T-cell (primary cell): ENCODE measurements at places on chromosomes 6 and 20.

DNA sequence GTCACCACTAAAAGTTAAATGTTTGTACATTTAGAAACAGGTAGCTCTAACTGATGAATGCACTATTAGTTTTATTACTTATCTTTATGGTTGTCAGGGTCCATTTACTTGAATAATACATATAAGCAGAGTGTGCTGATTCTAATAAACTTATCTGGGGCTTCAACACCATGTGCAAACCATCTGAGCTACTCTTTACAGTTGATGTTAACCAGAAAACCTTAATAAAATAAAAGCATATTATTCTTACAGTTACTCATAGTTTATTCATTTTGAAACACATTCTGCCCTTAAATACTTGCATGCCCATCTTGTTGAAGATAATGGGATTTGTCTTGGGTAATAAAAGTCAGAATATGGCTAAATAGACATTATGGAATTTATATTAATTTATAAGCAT lies 1042.2 kb downstream of the EPHA7 start:
- DNase-seq, result no peak

DNA sequence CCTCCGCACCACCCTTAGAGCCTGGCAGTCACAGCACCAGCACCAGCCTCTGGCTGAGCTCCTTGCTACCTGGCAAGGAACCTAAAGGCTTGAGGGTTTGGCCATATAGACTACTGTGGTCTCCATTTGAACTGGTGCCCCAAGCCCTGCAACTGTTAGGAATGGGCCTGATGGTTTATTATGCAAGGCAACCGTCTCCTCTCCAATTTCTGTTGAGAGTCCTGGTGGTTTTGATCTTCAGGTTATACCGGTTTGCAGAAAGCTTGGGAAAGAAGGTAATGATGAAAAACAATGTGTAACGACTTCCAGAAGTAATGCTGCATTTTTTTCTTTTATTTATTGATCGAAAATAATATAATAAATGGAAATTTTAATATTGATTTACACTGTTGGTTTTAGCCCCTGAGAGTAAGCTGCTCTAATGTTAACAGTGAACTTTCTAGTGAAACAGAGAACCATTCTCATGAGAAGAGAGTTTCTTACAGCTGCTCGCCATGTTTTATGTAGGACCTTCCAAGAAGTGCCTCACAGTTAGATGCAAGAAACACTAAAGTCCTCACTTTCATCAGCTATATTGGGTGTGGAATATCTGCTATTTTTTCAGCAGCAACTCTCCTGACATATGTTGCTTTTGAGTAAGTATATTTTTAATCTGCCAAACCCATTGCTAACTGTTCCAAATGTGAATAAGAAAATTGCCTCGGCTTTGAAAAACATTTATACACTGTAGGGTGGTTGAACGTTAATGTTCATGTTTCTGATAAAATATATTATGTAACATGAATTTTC lies 112.8 kb downstream of the ADGRG6 start:
- no peak for DNase-seq

DNA sequence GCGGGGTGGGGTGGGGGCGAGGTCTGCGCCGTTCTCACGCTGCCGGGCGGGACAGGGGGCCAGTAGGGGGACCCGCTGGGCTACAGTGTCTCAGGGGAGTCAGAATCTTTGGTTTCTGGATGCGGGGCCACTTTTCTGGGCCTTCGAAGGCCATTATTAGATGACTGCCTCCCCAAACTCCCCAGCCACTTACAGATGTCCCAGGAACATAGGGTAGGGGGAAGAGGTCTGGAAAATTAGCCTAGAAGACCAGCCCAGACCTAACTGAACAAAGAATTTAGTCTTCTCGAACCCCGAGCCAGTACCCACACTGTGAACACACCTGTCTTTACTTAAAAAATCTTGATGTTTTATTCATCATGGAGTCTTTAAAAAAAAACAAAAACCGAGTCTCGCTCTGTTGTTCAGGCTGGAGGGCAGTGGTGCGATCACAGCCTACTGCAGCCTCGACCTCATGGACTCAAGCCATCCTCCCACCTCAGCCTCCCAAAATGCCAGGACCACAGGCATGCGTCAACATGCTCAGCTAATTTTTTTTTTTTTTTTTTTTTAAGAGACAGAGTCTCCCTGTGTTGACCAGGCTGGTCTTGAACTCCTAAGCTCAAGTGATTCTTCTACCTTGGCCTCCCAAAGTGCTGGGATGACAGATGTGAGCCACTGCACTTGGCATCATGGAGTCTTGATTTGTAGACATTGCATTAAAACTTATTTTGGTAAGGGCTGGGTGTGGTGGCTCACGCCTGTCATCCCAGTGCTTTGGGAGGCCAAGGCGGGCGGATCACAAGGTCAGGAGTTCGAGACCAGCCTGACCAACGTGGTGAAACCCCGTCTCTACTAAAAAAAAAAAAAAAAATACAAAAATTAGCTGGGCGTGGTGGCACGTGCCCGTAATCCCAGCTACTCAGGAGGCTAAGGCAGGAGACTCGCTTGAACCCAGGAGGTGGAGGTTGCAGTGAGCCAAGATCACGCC lies 3.3 kb upstream of the SLC29A1 start:
- no peak for DNase-seq

- no peak for DNase-seq
These were observed 915.0 kb downstream of the KIF16B start for GRCh38 chr20:15658295-15658694.

- DNase-seq, result no peak
These were observed 654.5 kb upstream of the PTCHD4 start for GRCh38 chr6:48765352-48765961.

DNA sequence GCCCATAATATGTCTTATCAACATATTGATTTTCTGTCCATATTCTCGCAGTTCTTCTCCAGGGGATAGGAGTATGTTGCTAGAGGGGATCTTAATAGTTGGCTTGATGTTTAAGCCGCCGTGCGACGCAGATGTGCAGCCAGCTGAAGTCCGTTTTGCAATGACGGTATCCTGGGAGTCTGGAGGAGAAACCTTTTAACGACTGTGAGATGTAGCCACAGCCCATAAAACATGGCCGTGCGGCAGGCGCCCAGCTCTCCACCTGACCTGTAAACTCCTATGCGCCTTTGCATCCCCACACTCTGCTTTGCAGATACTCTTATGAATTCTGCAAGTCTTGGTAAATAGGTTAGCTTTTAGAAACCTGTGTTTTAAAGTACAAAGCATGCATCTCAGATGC lies 36.9 kb downstream of the BMP6 start:
- DNase-seq, result no peak

GRCh38 chr6:1436334-1437306 lies 47.2 kb downstream of the FOXF2 start:
- peak; percentile 38 for DNase-seq

DNA sequence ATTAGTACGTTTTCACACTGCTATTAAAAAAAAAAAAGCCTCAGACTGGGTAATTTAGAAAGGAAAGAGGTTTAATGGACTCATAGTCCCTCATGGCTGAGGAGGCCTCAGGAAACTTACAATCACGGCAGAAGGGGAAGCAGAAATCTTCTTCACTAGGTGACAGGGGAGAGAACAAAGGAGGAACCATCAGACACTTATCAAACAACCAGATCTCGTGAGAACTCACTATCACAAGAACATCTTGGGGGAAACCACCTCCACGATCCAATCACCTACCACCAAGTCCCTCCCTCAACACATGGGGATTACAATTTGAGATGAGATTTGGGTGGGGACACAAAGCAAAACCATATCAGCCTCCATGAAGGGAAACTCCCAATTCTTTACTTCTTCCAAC lies 85.2 kb upstream of the MAFB start:
- DNase-seq, result no peak
